LHCN-M2 (cell line): ENCODE measurements at places on chromosomes 4 and X.

- no peak for DNase-seq
Measured at GRCh38 chrX:1475881-1476280, 23.2 kb upstream of the ASMTL start.

- DNase-seq: no peak
Measured at GRCh38 chr4:76947369-76947768, 2.2 kb upstream of the SEPTIN11 start.

DNA sequence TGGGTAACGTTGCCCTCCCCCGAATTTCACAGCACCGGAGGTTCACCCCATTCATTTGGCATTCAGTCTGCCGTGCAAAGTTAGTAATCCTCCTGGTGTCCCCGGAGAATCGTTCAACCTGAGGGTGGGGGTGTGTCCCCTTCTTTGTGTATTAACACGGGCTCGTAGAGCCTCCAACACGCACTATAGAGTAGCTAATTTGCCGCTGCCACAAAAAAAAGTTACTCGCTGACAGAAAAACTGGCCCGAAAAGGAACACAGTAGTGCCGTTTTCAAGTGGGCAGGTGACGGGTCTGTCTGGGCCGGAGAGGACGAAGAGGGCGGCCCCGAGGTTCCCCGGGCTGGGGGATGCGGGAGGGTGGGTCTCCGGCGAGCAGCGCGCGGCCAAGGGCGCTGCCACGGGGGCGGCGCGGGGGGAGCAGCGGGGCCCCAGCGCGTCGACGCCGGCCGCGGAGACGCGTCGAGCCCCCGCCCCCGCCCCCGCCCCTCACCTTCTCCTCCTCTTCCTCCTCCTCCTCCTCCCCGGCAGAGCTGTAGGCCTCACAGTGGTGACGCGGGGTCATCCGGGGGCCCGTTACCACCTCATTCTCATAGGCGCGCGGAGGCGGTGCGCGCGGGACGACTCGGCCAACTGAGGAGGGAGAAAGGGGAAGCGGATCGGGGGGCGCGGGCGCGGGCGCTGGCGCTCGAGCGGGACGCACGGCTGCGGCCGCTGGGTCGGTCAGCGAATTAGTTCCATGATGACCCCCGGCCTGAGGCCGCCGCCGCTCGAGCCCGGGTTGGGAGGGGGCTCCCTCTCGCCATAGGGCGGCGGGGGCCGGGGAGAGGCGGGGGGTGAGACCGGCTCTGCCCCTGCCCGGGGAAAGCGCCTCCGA is 571 bp downstream of the CCNI start:
- peak; percentile 66 for DNase-seq

GRCh38 chrX:47941423-47941822 is 62.4 kb downstream of the ZNF182 start:
- DNase-seq: peak; percentile 0

- no peak for DNase-seq
Measured at GRCh38 chr4:102647117-102647516, 113.7 kb downstream of the MANBA start.

GRCh38 chr4:76984127-76984526 is 34.6 kb downstream of the SEPTIN11 start:
- peak; percentile 67 for DNase-seq

- peak; percentile 43 for DNase-seq
Measured at GRCh38 chr4:24642981-24643547, 58.7 kb upstream of the DHX15 start.

GRCh38 chr4:113452868-113453620 is 308.5 kb downstream of the CAMK2D start:
- peak; percentile 67 for DNase-seq

GRCh38 chrX:15293451-15293850 is 22.0 kb downstream of the ASB11 start:
- peak; percentile 72 for DNase-seq

DNA sequence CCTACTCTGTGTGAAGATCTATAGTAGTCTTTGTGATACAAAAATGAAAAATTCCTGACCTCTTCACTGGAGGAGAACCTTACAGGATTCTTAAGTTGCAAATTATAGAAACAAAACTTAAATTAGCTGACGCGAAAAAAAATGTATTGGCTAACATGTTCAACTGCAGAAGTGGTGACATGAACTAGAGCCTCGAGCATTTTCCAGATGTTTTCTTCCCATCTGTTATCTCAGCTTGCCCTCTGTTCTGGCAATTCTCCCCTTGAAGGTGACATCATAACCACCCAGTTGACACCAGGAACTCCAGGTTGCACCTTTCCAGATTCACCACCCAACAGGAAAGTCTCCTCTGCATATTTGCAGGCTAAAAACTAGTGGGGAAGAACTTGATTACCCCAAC is 222.4 kb downstream of the KDR start:
- DNase-seq: no peak

GRCh38 chr4:124262211-124263179 is 450.0 kb downstream of the ANKRD50 start:
- peak; percentile 85 for DNase-seq

- DNase-seq: no peak
Measured at GRCh38 chr4:155974476-155974749, 20.7 kb upstream of the CTSO start.

GRCh38 chrX:41005445-41005992 is 79.7 kb upstream of the USP9X start:
- DNase-seq: no peak

- peak; percentile 2 for DNase-seq
Measured at GRCh38 chr4:70559924-70560323, 32.1 kb upstream of the AMBN start.

DNA sequence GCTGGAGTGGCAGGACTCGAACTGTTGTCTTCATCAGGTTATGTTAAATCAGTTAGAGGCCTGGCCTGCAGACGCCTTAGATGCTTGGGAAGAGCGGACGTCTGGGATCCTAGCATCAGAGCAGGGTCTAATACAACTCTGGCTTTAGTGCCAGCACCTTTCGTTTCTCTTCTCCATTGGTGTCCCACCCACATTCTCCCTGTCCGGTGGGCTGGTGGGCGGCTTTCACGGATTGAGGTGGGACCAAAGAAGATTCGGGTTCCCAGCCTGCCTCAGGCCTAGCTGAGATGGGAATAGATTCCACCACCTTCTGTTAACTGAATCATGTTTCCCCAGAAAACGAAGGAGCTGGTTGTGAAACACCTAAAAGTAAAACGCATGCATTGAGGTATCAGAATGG is 939 bp downstream of the PDK3 start:
- DNase-seq: no peak

GRCh38 chr4:94852616-94853015 is 94.9 kb downstream of the BMPR1B start:
- DNase-seq: peak; percentile 13

GRCh38 chrX:115639334-115639880 is 78.4 kb downstream of the PLS3 start:
- no peak for DNase-seq

DNA sequence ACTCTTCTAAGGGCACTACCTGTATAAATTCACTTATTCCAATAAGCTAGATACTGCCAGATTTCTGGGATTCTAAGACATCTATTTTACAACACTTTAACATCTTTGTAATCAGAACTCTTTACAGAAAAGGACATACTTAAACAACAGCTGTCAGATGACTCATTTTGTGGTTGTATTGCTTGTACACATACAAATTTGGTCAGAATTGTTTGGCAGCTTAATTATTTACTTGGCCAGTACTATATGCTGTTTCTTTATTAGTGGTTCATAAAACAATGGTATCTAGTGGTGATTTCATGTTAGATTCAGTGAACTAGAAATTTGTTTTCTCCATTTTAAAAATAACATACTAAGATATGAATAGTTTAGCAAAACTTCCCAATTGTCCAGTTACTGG is 27.2 kb downstream of the PALLD start:
- peak; percentile 97 for DNase-seq

GRCh38 chr4:78558410-78558809 is 6.8 kb downstream of the ANXA3 start:
- no peak for DNase-seq

- DNase-seq: no peak
Measured at GRCh38 chr4:108751321-108751720, 11.5 kb downstream of the ETNPPL start.

GRCh38 chr4:185797596-185798338 is 14.2 kb downstream of the SORBS2 start:
- no peak for DNase-seq

DNA sequence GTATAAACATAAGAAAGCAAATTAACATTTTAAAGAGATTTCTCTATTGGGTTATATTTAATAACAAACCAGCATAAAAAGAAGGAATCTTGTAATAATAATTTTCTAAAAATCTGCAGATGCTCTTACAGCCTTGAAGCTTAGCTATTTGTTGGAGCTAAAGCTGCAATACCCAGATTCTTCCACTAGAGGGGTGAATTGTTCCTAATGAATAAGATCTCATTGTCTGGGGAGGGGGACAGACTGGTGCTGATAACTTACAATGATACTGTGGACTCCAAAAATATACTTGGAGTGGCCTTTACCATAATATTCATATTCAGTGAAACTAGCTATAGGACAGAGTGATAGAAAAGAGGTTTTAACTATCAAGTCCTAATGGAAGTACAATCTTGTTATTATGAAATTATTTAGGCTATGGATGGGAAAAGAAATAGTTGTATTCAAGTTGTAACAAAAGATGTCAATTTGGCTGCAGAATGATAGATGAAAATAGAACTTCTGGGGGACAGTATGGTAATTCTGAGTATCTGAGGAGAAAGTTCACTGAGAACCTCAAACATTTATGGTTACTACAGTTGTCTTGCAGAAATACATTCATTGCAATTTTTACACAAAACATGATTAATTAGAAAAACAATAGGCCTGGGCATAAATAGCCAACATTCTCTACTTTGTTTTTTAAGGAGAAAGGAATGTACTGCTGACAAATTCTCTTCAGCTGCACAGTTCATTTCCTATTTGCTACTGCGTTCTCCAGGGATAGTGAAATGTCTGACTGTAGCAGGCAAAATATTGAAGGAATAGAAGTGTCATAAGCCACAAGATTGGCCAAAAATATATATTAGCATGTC is 443.3 kb downstream of the GBA3 start:
- peak; percentile 59 for DNase-seq

DNA sequence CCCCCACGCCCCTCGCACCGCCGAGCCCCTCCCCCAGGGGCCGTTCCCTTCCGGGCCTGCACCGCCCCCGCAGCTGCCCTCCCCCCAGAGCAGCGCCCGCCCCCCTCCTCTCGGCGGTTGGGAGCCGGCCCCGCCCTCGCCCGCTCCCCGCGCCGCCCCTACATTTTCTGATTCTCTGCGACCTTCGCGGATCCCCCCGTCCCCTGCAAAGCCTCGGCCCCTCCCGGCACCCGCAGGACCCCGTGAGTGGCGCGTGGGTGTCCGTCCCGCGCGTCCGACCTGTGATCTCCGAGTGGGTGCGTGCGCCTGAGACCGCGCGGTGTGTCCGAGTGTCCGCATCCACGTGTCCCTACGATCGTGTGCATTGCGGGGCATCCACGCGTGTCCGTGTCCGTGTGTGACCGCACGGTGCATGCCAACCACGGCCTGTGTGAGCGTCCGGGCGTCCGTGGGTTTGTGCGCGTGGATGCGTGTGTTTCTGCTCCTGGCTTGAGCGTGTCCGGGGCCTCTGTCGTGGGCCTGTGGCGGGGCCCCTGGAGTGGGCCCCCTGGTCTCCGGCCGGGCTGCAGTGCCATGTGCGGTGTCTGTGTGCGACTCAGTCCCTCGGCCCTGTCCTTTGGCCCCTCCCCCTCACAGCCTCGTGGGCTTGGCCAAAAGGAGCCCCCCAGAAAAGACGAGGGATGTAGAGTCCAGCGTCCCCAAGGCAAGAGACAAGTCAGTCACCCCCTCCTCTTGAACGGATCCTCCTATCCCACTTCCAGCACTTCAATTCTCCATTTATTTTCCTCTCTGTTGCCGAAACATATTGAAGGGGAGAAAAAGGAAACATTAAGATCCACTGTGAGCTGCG is 8.8 kb upstream of the NKX1-1 start:
- no peak for DNase-seq

GRCh38 chrX:24506082-24506481 is 41.0 kb downstream of the PDK3 start:
- peak; percentile 5 for DNase-seq

GRCh38 chrX:146956760-146957159 is 142.2 kb upstream of the CXorf51A start:
- no peak for DNase-seq

DNA sequence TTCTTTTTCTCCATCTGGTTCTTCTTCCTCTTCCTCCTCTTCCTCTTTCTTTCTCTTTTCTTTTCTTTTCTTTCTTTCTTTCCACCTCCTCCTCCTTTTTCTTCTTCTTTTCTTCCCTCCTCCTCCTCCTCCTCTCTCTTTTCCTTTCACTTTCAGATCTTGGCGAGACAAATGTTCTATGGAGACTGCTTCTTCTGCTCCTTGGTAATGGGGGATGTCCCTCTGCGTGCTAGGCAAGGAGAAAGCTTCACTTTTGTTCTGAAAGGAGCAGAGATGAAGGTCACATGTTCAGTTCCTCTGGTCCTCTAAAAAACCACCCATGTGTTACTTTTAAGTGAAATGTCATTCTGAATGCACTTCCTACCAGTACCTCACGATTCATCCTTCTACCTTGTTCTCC is 33.2 kb downstream of the NBDY start:
- DNase-seq: no peak

DNA sequence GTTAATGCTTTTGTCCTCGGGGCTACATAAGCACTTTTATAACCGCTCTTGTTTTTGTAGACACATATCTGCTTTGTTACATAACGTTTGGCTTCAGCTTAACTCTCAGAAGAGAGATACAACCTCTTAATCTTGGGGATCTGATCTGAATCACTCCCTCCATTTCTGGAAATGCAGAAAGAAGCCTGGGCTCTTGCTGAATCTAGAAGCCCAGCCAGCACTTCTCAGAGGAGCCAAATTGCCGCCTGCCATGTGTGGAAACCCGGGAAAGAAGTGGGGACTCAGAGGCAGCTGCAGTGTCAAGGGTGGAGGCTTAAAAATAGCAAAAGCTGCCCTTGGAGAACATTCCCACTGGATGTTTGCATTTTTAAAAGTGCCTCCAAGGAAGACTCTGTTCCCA is 69.3 kb upstream of the LDB2 start:
- DNase-seq: no peak

DNA sequence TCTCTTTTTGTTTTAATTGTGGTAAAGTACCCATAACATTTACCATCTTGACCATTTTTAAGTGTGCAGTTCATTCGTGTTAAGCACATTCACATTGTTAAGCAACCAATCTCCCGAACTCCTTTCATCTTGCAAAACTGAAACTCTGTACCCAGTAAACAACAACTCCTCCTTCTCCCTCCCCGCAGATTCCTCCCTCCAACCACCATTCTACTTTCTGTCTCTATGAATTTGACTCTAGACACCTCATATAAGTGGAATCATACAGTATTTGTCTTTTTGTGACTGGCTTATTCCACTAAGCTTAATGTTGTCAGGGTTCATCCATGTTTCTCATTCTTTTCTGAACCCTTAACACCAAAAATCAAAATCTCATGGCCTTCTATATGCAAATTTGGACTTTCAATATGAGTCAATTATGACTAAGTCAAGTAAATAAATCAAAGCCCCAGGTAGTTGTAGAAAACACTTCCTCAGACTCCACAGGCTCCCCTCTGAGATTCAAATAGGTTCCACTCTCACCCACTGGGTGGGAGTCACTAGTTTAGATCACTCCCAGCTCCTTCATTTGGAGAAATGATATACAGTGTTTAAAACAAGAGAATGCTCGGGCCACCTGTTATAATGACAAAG is 9.8 kb upstream of the RTL5 start:
- no peak for DNase-seq
